ENCODE measurements at places on chromosomes 5 and 9. TPM values are rescaled to one million over a fixed set of nuclear protein-coding genes. Genes with fewer than 3 reads are reported as not detected.

- DNase-seq = no peak
Observed at GRCh38 chr9:93096131-93096802, at the start of gene CARD19. TSS of gene CARD19 (plus strand) at chr9:93096217. CDS start at chr9:93096346, 129 bp downstream.

DNA sequence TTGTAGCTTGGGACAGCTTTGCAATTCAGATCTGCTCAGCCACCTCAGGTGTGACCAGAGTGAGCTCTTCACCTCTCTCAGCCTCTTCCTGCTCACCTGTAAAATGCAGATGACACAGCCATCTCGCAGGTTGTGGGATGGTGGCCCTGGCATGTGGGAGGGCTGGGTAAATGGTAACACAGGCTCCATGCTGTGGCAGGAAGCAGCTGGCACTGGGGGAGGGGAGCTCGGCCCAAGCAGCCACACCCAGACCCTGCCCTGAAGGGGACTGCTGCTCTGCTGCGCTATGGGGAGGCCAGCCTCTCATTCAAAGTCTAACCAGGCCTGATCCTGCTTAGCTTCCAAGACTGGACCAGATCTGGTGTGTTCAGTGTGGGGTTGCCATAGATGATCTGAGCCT lies 24.1 kb downstream of the PHF2 start:
- DNase-seq = no peak

GRCh38 chr9:137370865-137371520 lies 52.0 kb downstream of the EXD3 start:
- no peak for DNase-seq

- no peak for DNase-seq
Observed at GRCh38 chr5:7805379-7805778, 45.6 kb downstream of the CFAP90 start.

DNA sequence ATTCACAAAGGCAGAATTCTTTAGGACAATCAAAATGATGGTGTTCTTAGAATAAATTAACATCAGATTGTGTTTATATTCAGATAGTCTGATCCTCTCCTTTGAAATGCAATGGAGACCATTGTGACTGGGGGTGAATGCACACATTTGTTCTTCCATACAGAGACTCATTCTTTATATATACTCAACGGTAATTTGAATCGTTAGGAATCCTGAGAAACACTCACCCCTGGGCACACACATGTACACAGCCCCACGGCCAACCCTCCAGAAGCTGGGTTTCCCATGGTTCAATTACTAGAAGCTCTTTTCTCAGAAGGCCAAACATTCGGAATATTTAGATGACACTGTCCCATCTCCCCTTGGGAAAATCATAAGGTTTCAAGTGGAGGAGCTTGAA lies 57.5 kb upstream of the EPB41L4B start:
- no peak for DNase-seq

DNA sequence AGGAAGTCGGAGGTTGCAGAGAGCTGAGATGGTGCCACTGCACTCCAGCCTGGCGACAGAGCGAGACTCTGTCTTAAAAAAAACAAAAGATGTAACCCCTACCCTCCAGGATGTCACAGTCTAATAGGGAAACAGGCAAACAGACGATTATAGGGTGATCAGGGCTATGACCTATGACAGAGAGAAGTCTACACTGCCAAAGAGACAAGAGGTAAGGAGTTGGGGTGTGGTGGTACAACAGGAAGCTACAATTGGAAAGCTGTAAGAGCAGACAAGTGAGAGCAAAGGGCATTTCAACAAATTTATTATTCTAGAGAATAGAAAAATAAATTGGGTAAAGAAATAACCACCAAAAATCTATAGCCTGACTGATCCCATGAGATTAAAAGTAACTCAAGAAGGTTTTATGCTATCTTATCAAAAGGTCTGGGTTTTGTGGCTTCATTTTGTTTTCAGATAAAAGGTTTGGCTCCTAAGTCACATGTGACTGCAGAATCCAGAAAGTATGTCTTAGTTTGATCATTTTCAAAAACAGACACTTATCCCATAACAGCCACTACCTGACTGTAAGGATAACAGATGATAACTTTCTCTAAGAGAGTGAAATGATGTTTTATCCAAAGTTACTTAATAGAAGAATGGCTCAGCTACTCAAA lies 7.3 kb downstream of the CDC26 start:
- no peak for DNase-seq

The CBY3 gene
- 0.55 TPM for polyA plus RNA-seq

The KIAA0825 gene
- polyA plus RNA-seq = 4.6 TPM

Data from renal cortex interstitium (tissue), 15 donors.